Neural progenitor cell (in vitro differentiated cells): ENCODE measurements at places on chromosomes 13 and 19. TPM values are rescaled to one million over a fixed set of nuclear protein-coding genes. Genes with fewer than 3 reads are reported as not detected.

- peaks cover 20% of the 10 kb centered on the region for H3K36me3 ChIP-seq
- peaks cover 19% of the 10 kb centered on the region for H3K4me1 ChIP-seq
- peak overlapping the region; percentile 91 for H3K4me3 ChIP-seq
- no peaks in the 10 kb centered on the region for H3K27me3 ChIP-seq
- DNase-seq = peak; percentile 86
These were observed 1.0 kb downstream of the HMGB1 start for GRCh38 chr13:30464496-30465342.

Gene LIM2
- total RNA-seq = 0.26 and 3.2 TPM in 2 replicates

DNA sequence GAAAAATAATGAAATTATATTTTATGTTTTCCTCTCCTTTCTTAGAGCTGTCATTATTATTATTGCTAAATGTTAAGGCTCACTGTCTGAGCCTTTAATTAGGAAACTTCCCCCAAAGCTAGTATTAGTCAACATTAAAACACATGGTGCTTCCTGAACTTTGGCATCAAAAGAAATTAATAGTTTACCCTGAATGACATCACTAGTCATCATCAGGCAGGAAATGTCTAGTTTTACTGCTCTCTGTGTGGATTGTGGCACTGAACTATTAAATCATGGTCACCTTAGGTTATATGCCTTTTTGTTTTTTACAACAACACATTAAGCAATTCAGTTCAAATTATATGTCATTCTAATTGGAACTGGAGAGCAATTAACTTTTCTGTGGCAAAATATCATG, 595.5 kb downstream of the SLITRK1 start:
- H3K27me3 ChIP-seq = no peaks in the 10 kb centered on the region
- H3K4me1 ChIP-seq = no peaks in the 10 kb centered on the region
- no peak overlapping the region for H3K27ac ChIP-seq
- H3K36me3 ChIP-seq = no peaks in the 10 kb centered on the region
- H3K4me3 ChIP-seq = no peak overlapping the region

DNA sequence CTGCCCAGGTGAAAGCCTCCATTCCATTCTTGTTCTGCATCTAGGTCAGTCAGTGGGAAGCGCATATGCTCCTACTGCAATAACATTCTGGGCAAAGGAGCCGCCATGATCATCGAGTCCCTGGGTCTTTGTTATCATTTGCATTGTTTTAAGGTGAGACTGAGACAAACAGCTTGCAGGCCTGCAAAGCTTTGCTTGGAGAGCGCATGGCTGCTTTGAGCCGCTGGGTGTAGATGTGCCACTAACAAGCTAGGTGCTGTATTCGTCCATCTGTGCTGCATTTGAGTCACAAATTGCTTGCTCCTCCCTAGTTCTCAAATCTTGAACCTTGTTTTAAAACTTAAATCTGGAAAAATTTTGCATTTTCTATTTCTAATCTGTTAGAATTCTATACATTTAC, 219.1 kb downstream of the LMO7 start:
- H3K4me3 ChIP-seq = no peak overlapping the region
- no peak for DNase-seq
- H3K27me3 ChIP-seq = no peaks in the 10 kb centered on the region

GRCh38 chr13:44921931-44922758, 67.1 kb downstream of the NUFIP1 start:
- no peak overlapping the region for H3K4me3 ChIP-seq
- no peaks in the 10 kb centered on the region for H3K36me3 ChIP-seq
- H3K4me1 ChIP-seq = peaks cover 5% of the 10 kb centered on the region
- no peaks in the 10 kb centered on the region for H3K27me3 ChIP-seq
- H3K27ac ChIP-seq = no peak overlapping the region

Gene PEAK3
- not detected in 2 replicates for total RNA-seq

GRCh38 chr13:93437081-93437480, 210.5 kb downstream of the GPC6 start:
- no peaks in the 10 kb centered on the region for H3K36me3 ChIP-seq
- peaks cover 9% of the 10 kb centered on the region for H3K4me1 ChIP-seq
- no peaks in the 10 kb centered on the region for H3K27me3 ChIP-seq
- H3K4me3 ChIP-seq = no peak overlapping the region
- no peak overlapping the region for H3K27ac ChIP-seq
- no peak for DNase-seq

Gene LILRB3
- not detected in 2 replicates for total RNA-seq

Gene BEST2
- not detected in 2 replicates for total RNA-seq

GRCh38 chr19:5890099-5890498, 13.5 kb downstream of the NDUFA11 start:
- H3K36me3 ChIP-seq = no peaks in the 10 kb centered on the region
- no peak for DNase-seq
- H3K27me3 ChIP-seq = no peaks in the 10 kb centered on the region
- H3K4me1 ChIP-seq = peaks cover 8% of the 10 kb centered on the region
- no peak overlapping the region for H3K27ac ChIP-seq
- no peak overlapping the region for H3K4me3 ChIP-seq

Gene OR7D2
- total RNA-seq = 1.4 and 1.5 TPM in 2 replicates

- peak; percentile 26 for DNase-seq
- H3K4me3 ChIP-seq = no peak overlapping the region
- H3K4me1 ChIP-seq = no peaks in the 10 kb centered on the region
- no peaks in the 10 kb centered on the region for H3K36me3 ChIP-seq
- H3K27me3 ChIP-seq = no peaks in the 10 kb centered on the region
These were observed 27.6 kb downstream of the MYO9B start for GRCh38 chr19:17103177-17103576.

GRCh38 chr19:29831686-29832085, 19.9 kb downstream of the CCNE1 start:
- no peak overlapping the region for H3K4me3 ChIP-seq
- no peak overlapping the region for H3K27ac ChIP-seq

GRCh38 chr19:10593820-10594637, 6.9 kb upstream of the AP1M2 start:
- H3K36me3 ChIP-seq = no peaks in the 10 kb centered on the region
- no peak overlapping the region for H3K27ac ChIP-seq
- no peak for DNase-seq
- H3K4me3 ChIP-seq = no peak overlapping the region

DNA sequence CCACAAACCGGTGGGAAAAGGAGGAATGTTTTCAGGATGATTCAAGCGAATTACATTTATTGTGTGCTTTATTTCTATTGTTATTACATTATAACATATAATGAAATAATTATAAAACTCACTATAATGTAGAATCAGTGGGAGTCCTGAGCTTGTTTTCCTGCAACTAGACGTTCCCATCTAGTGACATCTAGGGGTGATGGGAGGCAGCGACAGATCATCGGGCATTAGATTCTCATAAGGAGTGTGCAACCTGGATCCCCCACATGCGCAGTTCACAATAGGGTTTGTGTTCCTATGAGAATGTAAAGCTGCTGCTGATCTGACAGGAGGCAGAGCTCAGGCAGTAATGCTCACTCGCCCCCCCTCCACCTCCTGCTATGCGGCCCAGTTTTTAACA, 54.5 kb downstream of the SPTBN4 start:
- H3K36me3 ChIP-seq = no peaks in the 10 kb centered on the region
- H3K4me3 ChIP-seq = no peak overlapping the region
- DNase-seq = no peak

GRCh38 chr13:54884682-54885081, 1856.1 kb downstream of the OLFM4 start:
- no peaks in the 10 kb centered on the region for H3K36me3 ChIP-seq
- H3K27me3 ChIP-seq = no peaks in the 10 kb centered on the region

- peaks cover 5% of the 10 kb centered on the region for H3K36me3 ChIP-seq
- H3K4me3 ChIP-seq = no peak overlapping the region
- H3K4me1 ChIP-seq = peaks cover 17% of the 10 kb centered on the region
These were observed 16.8 kb downstream of the SPART start for GRCh38 chr13:36329361-36329760.

Gene GPR12
- total RNA-seq = not detected in 2 replicates
